Cerebellar nuclear complex (tissue), 1 donor: ENCODE measurements at places on chromosomes 6 and 20.

- no peak for DNase-seq
Measured at GRCh38 chr20:420721-421574, 12.8 kb downstream of the RBCK1 start.

GRCh38 chr6:130147111-130147510 lies 75.6 kb downstream of the SAMD3 start:
- DNase-seq: no peak

DNA sequence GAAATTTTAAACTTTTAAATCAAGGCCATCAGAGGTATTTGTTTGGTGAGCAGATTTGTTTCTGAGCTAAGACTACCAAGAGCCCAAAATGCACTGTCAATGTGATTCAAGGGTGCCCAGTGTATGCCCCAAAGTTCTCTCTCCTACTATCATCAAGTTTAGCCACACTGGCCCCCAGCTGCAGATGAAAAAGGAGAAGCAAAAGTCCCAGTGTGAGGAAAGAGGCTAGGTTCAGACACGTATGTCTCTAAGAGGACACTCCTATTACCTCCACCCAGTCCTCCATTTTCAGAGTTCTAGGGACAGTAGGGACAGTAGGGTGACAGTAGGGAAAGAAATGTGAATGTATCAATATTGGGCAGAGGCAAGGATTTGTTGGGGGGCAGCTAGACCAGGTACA lies 230.8 kb downstream of the CD83 start:
- no peak for DNase-seq

DNA sequence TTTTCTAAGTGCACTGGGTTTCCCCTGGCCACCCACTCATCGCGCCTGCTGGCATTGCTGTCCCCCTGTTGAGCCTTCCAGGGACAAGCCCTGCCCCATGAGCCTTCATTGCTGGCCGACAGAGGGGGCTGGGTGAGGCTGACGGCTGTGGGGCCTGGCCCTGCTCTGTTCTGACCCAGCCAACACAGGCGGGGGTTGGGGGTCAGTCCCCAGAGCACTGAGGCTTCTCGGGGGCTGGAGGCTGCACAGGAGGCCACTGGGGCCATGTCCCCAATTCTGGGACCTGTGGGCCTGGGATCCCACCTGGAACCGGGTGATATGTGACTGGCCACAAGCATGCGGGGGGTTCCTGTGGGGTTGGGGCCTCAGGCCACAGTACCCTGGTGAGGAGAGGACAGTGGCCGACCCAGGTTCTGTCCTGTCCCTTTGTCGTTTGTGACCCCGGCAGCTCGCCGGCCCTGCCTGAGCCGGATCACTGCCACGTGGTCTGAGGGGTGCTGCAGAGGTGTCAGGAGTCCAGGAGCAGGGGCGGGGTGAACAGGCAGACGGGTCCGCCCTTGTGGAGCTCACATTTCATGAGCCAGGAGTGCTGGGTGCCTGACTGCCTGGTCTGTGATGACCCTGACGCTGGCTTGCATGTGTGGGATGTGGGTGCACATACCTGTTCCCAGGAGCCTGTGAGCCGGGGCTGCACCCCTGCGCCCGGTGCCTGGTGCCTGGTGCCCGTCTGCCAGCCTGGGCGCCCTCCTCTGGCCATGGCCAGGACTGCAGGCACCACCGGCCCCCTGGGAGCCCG lies 2.1 kb upstream of the COL20A1 start:
- DNase-seq: no peak

- no peak for DNase-seq
Measured at GRCh38 chr20:62406635-62407176, 379 bp downstream of the CABLES2 start.
